Right renal pelvis (tissue), 4 donors: ENCODE measurements at places on chromosomes 2 and 18.
A peak's percentile ranks its signal among the peaks of the same experiment; 100 is the strongest.

DNA sequence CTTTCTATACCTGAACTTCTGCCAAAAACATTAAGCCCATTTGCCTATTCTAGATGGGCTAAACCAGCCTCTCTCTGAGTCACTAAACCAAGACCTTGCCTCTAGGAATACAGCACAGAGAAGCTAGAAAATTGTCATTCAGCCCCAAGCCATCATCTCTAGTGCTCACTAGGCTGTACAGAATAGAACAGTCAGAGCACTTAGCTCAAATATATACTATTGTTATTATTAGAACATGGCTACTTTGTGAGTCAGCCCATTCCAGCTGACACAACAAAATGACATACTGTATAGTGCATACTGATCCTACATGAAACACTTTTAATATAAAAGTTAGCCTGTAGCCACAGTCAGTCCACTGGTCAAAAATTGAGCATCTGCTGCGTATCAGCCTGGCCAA lies 418.8 kb downstream of the NRXN1 start:
- DNase-seq = no peak

DNA sequence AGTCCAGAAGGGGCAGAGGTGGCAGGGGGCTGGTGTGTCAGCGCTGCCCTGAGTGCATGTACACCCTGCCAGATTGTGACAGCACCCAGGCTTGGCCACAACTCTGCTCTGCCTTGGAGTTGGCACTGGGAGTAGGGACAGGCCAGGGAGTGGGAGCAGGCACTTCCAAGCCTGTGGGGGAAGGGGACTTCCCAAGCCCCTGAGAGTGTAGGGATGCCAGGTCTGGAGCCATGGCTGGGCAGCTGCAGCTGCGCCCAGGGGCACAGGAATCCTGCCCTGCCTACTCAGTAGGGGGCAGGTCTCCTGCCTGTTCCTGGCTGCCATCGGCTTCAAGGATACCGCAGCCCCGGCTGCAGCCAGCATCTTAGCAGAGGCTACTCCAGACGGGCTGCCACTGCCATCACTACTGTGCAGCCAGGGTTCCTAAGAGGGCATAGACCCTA lies 109.4 kb downstream of the CALCRL start:
- DNase-seq = no peak

- DNase-seq = no peak
Observed at GRCh38 chr2:241636182-241637017, 558 bp downstream of the THAP4 start.

- no peak for DNase-seq
Observed at GRCh38 chr2:121049950-121050585, 234.9 kb downstream of the TFCP2L1 start.

DNA sequence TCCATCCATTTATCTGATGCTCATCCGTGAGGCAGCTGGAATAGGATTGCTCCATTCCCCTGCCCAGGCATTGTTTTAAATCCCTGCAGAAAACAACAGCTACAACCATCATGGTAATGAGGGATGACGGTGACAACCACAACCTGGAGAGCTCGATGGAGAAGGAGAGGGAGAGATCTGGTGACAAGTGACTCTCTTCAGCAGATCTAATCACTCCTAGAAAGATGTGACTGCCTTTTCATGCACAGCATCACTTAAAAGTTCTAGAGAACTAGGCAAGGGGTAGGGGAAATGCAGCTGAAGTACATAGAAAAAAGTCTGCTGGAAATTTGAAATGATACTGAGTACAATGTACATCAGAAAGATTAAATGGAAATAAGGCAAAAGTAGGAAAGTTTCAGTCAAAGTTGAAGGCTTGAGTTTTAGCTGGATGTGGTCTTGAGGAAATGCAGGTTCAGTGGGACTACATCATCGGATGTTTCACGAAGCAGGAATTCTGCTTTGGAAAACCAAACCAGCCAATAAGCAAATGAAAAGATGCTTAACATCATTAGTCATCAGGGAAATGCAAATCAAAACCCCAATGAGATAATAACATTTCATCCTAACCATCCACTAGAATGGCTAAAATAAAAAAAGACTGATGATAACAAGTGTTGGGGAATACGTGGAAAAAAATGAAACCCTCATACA lies 6.8 kb upstream of the ARHGAP25 start:
- DNase-seq = no peak

GRCh38 chr2:19554520-19554919 lies 196.1 kb upstream of the OSR1 start:
- no peak for DNase-seq

GRCh38 chr2:232473467-232473890 lies 14.2 kb downstream of the ECEL1 start:
- DNase-seq = peak; percentile 38

- no peak for DNase-seq
Observed at GRCh38 chr2:68387408-68388350, 22.6 kb downstream of the PLEK start.
